CD4-positive, alpha-beta T cell (primary cell): ENCODE measurements at places on chromosomes 11 and 22.

GRCh38 chr22:28506150-28506535, 173.5 kb downstream of the TTC28 start:
- no peak for DNase-seq

GRCh38 chr11:78080818-78081495, 1.3 kb upstream of the NDUFC2 start:
- DNase-seq = no peak

- DNase-seq = no peak
Measured at GRCh38 chr22:17194213-17194612, 25.0 kb downstream of the ADA2 start.

GRCh38 chr11:19025481-19026406, 34.8 kb downstream of the MRGPRX2 start:
- DNase-seq = no peak

- no peak for DNase-seq
Measured at GRCh38 chr11:124277804-124278203, 21.6 kb downstream of the OR8G5 start.

DNA sequence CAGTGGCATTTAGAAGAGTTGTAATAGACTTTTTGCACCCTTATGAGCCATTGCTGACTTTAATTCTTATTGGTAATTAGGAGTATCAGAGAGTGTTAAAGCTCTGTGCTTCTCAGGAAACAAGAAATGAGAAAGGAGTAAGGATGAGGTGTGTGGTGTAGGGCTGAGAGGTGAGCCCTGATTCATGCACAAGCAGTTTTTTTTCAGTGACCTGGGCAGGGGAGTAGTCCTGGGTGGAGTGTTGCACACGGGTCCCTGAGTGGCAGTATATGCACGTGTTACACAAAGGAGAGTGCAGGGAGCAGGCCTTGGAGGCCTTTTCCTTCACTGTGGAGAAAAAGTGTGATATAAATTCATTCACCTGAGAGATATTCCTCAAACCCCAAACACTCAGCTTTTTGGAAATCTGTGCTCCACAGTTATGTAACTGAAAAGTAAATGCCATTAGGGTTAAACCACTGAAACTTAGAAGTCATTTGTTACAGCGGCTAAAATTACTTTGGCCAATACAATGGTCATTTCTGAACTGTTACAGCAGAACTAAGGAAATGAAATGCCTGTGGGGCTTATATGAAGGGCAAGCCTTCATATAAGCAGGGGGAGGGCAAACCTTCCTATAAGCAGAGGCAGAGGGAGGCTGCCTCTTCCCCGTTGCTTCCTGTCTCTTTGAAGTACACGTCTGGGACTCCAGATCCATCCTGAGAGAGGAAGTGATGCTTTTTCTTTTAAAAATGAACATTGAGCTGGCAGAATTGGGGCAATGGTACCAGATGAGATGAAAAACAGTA, 62.6 kb upstream of the OLFML1 start:
- no peak for DNase-seq
